Stimulated activated CD4-positive, alpha-beta T cell treated with anti-CD3 and anti-CD28 coated beads, Interleukin-12 subunit alpha, Interleukin-12 subunit beta, amount 100 ng/mL, for 4 hours (primary cell): ENCODE measurements at places on chromosomes 16 and 17.

GRCh38 chr16:27304881-27305745 is 8.7 kb upstream of the IL4R start:
- no peak for DNase-seq

GRCh38 chr17:250487-251300 is 69.2 kb upstream of the DOC2B start:
- no peak for DNase-seq

DNA sequence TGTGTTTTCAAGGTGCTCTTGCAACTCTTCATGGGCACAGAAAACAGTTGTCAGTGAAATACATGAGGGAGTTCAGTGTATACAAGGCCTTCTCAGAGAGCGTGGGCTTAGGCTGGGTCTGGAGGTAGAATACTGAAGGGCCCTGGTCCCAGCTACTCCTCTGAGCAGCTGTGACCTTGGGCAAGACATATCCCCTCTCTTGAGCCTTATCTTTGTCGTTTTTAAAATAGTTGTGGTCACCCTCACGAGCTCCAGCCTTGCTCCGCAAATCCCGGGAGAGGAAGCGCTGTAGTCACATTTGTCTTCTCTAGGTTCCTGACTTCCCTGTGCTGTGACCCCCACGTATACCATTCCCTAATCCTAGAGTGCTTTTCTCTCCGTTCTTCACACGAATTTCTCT is 3.6 kb downstream of the ZNRF1 start:
- DNase-seq = no peak

DNA sequence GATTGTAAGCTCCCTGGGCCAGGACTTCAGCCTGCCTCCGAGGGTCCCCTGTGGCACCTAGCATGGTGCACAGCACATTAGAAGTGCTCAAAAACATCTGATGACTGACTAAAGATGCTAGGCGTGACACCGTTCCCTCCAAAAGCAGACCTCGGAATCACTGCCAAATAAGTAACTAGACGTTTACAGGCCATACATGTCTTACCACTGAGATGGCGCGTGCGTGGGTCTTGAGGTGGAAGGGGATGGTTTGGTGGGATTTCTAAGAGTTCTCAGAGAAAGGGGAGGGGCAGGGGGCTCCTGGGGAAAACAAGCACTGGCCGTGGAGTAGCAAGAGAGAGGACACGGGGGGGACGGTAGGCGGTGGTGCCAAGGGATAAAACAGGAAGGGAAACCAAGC is 12.4 kb downstream of the MPO start:
- DNase-seq = no peak

DNA sequence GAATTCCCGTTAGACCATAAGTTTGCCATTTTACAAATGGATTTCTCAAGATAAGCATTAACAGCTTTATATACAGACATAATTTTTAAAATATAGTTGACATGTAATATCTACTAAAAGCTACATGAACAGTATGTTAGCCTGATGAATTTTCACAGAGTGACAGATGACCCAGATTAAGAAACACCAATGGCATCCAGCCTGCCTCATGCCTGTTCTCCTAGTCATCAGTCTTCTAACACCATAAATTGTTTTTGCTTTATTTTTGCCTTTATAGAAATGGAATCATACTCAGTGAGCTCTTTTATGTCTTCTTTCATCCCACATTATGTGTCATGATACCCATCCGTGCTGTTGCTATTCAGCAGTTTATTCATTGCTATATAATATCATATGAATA is 80.0 kb downstream of the ATF7IP2 start:
- DNase-seq = no peak

- DNase-seq = no peak
These were observed 24.4 kb downstream of the SRL start for GRCh38 chr16:4217204-4218131.

DNA sequence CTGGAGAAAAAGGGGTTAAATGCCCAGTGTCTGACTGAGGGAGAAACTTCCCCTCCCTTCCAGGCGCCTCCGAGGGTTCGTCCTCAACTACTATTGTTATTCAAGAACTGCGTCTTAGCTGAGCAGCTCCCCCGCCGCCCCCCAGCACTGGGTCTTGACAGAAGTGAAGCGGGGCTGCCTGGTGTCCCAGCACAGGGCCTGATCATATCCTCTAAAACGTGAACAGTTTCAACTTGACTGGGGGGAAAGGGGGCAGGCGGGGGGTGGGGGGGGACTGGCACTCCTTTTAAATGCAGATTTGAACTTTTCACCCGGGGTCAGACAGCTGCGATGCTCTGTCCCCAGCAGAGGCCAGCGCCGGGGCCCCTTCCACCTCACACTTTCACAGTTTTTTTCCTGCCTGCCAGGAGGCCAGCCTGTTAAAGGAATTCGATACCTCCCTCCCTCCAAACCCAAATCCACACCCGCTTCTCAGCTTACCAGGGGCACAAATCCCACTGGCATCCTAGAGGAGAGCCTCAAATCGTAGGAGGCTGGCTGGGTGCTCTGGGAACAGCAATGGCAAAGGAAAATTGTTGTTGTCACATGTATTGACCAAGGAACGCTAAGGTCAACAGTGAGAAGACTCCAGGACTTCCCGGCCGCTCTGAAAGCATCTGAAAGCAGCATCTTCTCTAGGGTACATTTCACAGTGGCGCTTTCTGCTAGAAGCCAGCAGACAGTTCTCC is 14.5 kb downstream of the ZFHX3 start:
- no peak for DNase-seq

GRCh38 chr17:38444151-38444550 is 15.9 kb downstream of the ARHGAP23 start:
- peak; percentile 60 for DNase-seq

- DNase-seq = no peak
These were observed 10.9 kb downstream of the KIFC3 start for GRCh38 chr16:57791195-57791892.

DNA sequence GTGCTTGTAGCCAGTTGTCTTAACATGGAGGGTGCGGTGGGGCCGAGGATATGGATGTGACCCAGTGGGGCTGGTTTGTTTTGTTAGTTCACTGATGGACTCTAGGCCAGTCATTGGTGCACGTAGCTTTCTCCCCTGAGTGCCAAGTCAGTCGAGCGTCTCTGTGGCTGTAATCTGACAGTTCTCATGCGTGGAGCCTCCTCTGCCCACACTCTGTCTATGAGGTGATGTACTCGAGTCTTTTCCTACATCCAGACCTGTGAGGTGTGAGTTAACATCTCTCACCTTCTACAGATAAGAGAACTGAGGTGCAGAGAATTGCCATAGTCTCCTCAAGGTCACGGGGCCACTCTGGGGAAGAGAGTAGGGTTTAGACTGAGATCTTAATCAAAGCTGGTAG is 90.2 kb downstream of the MARCHF10 start:
- no peak for DNase-seq

DNA sequence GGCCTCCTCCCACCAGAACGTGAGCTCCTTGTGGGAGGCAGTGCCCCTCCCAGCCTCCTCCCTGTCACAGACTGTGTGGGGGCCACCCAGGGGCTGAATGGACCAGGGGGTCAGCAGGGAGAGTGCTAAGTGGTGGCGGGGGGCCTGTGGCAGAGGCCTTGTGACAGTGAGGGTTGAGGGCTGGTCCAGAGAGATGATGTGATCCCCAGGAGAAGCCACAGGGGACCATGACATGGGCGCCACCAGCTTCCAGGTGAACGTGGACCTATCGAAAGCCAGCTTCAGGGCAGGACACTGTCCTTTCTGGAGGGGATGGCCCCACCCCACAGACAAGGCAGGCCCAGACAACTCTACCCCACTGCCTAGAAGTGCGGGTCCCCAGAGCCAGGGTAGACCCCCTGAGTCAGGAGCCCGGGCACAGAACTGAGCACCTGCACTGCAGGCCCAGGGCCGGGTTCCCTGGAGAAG is 3.1 kb downstream of the SPSB3 start:
- no peak for DNase-seq

DNA sequence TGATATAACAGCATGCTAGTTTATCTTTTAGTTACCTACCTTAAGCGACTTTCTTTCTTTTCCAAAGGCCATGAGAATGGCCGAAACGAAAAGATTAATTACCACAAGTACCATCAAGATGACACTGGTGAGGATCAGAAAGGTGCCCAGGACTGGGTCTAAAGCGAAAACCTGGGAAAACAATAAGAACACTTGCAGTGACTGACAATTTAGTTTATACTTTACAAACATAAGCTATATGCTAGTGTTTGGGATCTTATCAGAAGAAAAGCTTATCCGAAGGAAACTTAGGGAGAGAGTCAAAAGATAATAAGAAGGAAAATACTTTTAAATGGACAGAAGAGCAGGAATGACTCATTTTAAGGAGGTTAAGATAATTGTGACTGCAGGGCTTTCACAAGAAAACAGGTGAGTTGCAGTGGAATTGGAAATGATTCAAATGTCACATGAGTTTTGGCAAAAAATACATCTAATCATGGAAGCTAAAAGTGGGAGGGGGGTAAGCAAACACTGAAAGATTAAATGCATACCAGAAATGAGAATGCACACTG is 34.8 kb downstream of the IST1 start:
- no peak for DNase-seq

GRCh38 chr17:13920413-13920812 is 148.9 kb upstream of the COX10 start:
- no peak for DNase-seq

DNA sequence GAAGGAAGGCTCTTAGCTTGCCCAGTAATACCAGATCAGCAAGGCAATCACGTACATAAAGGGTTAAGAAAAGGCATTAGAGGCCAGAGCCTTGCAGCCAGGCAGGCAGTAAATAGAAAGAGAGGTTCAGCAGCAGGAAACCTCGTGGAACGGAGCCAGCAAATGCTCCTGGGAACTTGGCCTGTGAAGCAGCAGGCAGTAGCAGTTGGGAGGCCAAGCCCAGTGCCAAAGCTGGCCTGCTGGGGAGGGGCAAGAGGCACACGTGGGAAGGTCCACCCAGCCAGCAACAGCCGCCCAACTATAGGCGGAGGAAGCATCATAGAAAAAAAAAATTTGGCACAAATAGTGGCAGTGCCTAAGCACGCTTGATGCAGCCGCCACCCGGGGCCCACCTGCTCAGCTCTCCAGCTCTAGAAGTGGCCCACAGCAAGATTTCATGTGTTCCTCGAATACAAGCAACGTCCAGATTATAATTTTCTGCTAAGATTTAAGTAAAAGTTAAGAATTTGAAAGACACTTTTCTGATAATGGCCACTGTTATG is 2339.5 kb downstream of the TP53TG3F start:
- no peak for DNase-seq

DNA sequence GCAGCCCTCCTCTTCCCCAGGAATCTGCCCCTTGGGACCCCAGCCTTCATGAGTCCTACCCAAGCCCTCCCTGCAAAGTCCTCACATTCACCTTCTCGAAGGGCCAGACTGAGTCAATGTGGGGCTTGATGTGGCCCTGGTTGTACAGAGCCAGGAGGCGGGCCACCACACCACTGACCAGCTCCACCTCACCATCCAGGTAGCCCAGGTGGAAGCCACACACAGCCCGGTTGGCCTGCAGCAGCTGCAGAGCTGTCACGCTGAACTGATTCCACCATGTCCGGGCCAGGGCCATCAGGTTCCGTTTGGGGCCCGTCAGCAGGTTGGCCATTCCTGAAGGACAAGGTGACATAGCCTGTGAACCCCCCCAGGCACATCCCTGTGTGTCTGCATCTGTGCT is 6.0 kb downstream of the VAT1 start:
- DNase-seq = no peak

- no peak for DNase-seq
These were observed 280.2 kb upstream of the TOM1L1 start for GRCh38 chr17:54620399-54620978.

DNA sequence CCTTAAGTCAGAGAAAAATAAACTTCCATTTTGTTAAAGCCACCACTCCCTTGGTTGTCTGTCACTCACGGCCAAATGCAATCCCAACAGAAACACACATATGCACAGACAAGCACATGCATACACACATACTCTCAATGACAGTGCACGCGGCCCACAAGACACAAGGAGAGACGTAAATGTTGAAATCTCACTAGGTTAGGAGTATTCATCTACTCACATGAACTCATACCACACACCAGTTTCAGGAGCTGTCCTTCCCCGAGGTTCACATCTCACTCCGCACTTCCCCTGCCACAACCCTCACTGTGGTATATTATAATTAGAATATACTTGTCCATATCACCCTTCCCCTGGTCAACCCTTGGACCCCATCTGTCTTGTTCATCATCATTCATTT is 30.5 kb upstream of the CRYBA1 start:
- DNase-seq = no peak

DNA sequence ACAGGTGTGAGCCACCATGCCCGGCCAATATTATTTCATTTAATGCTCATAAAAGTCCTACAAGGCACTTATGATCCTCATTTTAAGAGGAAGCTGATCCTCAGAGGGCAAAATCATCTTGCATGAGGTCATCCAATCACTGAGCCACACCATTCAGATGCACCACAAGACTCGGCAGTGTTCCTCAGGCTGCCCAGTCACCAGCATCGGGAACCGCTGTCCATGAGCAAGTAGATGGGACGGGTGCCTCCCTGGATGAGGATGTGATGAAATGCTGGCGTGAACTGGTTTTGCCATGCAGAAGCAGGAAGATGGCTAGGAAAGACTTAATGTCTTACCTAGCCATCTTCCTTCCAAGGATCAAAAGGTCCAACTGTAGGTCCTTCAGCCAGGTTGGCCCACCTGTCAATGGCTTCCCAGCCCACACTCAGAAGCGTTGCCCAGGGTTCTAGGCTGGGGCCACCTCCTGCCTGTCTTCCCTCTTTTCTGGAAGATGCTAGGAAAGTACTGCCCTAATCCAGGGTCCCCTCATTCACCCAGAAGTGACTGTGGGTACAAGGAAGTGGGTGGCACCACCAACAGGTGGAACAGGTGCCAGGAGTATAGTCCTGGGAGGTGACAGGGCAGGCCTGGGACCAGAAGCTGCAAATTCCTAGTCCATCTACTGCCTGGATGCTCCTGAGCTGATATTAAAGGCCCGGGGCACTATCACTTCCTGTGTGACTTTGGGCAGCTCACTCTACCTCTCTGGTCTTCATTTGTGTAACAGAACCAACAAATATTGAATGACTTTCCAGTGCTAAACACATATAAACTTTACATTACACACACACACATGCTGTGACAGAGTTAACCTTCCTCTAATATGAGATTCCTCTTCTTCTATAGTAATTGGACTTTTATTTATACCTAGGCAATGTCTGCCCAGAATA is 32.2 kb upstream of the CRYBA1 start:
- DNase-seq = no peak

DNA sequence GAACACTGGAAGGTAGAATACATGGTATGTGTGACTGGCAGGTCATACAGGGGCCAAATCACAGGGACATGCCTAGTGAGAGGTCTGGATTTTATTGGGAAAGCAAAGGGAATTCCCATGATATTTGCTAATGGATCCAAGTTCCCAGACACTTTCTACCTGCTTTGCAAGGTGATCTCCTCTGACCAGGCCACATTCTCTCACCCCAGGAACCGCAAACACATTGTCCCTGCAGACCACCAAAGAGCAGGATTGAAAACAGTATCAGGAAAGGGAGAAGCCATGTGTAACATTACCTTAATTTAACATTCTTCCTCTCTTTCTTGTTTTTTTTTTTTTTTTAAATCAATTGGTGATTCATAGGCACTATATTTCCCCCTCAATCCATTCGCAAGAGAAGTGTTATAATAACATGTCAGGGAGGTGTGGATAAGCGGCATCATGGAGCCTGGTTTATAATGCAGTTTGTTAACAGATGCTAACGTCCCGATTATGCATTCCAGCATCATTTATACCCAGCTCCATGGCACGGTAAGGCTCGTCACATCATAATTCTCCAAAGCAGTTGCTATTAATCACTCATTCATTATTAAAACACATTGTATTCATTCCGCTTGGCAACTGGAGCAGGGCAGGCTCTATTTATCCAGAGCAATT is 155.1 kb upstream of the CCL2 start:
- DNase-seq = no peak

GRCh38 chr17:78834571-78834970 is 6.0 kb downstream of the USP36 start:
- DNase-seq = no peak

- no peak for DNase-seq
These were observed 102.5 kb upstream of the TMEM97 start for GRCh38 chr17:28216528-28216927.
